NCI-H1092 (cell line): ENCODE measurements at places on chromosomes 7 and 10.

DNA sequence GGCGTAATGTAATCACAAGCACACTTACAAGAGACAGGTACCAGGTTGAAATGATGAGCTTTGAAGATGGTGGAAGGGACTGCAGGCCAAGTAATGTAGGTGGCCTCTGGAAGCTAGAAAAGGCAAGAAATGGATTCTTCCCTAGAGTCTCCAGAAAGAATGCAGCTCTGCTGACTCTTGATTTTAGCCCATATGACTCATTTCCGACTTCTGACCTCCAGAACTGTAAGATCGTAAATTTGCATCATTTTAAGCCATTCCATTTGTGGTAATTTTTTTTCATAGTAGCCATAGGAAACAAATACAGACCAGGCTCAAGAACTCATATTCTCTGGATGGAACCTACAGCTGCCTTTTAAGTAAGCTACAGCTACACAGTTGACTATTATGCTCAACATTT lies 315.5 kb downstream of the MAGI2 start:
- DNase-seq = no peak

DNA sequence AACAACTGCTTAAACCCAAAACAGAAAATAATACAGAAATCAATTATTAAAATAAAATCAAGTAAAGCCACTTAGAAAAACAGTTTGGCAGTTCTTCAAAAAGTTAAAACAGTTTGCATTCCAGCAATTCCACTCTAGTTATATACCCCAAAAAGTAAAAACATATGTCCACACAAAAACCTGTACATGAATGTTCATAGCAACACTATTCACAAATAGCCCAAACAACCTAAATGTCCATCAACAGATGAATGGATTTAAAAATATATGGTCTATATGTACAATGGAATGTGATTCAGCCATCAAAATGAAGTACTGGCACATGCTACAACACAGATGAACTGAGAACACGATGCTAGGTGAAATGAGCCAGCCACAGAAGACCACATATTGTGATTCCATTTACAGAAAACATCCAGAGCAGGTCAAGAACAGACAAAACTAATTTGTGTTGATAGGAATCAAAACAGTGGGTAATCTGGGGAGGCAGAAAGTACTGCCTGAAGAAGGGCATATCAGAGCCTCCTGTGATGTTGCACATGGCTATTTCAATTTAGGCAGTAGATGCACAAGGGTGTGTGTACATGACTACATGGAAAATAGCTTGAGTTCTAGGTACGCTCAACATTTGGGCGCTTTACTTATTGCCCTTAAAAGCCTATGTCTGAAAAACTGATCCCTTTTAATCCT lies 66.3 kb downstream of the CYTH3 start:
- DNase-seq = no peak

DNA sequence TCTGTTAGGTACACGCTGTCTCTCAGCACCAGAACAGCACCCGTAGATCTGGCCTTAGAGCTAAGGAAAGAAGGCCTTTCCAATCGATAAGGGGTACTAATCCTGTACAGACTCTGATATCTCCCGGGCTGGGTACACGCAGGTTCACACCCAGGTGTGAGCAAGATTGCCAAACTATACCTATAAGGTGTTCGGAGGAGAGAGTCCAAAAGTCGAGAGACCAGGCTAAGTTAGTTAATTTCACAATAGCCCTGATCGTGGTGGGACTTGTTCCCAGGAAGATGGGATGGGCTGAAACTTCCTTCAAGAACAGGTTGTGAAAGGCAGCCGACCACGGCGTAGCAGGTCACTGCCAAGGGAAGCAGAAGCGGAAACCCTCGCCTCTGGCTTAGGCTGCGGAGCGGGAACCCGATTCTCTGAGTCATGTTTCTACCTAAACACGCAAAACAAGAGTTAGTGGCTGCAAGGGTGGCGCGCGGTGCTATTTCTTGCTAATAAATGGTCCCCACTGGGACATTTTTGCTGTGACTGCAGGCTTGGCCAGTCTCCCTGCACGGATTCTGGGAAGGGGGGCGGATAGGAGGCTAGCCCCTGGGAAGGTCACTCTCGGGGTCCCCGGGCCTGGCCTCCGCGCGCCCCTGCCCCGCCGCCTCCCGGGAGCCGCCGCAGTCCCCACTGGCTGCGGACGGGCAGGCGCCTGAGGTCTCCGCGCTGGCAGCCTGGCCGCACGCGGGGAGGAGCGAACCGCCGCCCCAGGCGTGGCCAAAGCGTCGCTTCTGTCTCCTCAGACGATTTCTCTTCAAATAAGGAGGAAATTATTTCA lies 75.4 kb upstream of the PDSS1 start:
- no peak for DNase-seq

DNA sequence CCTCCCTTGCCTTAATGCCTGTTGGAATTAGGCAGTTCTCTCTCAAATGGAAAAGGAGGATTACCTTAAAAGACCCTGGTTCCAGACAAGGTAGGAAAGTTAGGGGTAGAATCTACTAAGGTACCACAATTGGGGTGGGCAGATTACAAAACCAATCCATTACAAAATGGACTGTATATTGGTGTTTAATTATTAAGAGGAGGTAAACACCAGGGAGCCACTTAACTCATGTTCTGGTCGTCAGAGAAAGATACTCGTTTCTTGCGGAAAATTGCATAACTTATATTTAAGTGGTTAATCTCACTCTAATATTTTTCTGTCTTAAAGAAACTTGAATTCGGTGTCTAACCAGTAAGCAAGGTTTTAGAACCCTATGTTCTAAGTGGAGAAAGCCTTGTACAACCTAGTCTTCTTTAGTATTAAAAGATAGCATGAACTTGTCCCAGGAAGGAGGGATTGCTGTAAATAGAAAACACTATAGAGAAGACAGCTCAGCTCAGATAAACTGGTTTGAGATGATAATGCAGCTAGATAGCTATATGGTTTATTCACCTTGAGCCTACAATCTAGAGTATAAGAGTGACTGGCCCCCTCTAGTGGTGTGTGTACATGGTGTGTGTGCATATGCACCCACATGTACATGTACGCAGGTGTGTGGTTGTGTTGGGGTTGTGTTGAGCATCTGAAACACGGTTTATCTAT lies 58.0 kb upstream of the STRIP2 start:
- DNase-seq = peak; percentile 4

GRCh38 chr10:125291836-125292235 lies 131.5 kb upstream of the CTBP2 start:
- no peak for DNase-seq

GRCh38 chr7:39688611-39689480 lies 65.5 kb downstream of the RALA start:
- DNase-seq = no peak

DNA sequence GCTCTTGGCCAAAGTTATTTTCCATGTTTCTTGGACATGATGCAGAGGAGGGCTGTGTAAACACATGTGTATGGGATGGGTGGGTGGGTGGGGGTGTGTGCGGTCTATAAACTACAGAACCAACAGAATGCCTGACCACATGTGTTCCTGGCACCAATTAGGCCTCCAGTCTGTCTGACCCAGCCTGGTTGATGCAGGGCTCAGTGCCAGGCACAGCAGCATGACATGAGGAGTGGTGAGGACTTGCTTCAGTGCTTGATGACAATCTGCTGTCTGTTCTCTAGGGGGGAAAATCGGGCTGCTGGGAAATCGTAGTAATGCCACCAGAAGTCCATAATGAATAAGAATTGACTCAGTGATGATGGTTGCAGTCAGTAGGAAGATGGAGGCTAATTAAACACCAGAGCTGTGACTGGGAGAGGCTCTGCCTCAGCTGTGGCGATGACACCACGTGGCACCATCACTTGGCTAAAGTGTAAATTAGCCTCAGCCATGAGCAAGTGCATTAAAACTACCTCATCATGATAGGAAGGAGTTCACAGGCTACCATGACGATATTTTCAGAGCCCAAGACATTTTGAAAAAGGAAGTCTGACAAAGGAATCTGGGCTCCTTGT lies 260.1 kb upstream of the PODXL start:
- no peak for DNase-seq

GRCh38 chr7:81676813-81677212 lies 93.0 kb downstream of the HGF start:
- DNase-seq = no peak

DNA sequence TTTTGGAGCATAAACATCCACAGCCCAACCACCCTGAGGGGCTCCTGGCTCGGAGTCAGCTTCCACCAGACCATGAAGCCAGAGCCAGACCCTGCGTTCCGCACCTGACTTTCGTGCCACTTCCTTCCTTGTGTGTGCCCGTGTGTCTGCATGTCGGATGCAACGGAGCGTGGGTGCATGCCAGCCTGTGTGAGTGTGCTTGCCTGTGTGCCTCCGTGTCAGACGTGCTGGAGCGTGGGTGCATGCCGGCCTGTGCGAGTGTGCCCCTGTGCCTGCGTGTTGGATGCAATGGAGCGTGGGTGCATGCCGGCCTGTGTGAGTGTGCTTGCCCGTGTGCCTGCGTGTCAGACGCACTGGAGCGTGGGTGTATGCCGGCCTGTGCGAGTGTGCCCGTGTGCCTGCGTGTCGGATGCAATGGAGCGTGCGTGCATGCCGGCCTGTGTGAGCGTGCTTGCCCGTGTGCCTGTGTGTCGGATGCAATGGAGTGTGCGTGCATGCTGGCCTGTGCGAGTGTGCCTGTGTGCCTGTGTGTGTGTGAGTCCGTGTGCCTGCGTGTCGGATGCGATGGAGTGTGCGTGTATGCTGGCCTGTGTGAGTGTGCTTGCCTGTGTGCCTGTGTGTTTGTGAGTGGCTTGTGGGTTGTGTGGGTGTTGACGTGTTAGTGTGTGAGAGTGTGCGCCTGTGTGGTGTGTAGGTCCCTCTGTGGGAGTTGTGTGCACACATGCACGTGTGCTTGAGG lies 28.1 kb upstream of the KNDC1 start:
- no peak for DNase-seq

DNA sequence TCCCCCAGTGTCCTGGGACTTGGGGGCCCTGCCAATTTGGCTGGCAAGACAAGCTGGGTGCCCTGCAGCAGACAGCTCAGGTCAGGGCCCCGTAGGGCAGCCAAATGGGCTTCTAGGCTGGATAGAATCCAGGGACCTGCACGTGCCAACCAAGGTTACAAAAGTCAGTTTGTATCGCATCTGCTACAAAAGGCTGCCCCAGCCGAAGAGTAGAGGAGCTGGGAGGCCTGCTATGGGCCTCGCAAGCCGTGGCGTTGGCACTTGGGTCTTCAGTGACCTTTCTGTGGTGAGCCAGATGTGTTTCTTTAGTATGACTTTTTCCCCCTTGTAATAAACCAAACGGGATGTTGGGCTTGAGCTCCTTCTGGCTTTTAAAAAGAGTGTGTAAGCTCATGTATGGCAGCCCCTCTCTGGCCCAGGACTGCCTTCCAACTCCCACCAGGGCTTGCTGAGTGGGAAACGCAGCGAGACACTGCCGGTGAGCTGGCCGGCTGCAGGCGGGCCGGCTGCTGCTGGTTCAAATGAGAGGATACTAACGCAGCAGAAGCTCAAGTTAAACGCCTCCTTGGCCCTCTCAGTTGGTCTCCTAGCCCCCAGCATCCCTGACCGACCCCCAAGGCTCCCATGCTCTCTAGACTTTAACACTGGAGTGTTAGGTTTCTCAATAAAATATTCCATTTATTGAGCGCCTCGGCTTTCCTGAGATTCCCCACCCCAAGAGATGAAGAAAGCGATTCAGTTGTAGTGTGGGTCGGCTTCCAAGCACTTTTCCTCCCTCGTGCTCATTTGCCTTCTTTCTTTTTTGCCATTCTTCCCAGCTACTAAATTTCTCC lies 3.1 kb upstream of the HOXA10 start:
- DNase-seq = no peak

DNA sequence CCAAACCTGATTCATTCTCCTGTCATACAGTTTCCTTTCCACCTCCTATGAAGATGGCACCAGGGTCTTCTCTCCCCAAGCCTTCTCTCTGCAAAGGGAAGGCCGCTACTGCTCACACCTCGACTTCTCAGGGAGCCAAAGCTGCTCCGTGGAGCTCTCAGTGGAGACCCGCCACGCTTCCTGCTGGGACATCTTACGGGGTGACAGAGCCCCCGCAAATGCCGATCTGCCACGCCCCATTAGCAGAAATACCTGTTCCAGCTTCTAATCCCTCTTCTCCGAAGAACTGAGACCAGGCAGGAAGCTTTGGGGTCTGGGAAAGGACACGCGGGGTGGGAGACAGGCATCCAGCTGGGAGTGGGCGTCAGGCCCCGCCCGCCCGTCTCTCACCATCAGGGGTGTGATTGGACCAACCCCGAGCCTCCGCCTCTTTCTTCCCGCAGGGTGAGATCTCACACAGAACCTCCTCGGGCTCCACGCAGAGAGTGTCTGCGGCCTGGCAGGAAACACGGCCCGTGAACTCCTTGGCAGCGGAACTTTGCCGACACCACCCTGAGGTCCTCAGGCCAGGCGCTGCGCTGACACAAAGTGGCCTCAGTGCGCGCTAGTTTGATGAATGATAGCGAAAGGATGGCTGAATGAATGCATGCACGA lies 12.0 kb upstream of the CALML5 start:
- DNase-seq = no peak

DNA sequence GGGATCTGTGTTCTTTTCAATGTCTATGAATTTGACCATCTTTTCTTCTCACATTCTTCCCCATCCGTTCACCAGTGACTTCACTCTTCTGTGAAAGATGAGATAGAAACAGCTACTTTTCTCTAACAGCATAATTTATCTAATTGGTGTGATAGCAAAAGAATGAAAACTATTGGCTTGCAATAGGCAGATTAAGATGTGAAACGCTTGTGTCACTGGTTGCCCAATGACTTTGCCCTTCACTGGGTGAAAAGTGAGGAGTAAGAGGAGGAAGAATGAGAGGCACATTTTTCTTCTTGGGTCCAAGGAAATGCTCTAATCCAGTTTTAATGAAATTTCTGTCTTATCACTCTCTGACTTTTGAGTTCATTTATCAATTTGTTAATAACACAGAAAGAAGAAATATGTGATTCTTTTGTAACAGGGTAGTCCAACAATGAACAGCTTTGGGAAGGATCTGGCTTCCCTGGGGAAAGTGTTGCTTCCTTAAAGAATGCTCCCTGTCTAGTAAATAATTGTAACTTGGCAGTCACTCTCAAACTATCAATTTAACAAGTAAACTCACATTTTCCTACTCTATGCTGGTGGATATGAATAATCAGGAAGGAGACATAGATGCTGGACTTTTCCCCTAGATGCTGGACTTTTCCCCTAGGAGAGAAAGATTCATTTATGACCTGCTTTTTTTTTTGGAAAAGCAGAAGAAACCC lies 35.1 kb downstream of the BET1 start:
- no peak for DNase-seq

DNA sequence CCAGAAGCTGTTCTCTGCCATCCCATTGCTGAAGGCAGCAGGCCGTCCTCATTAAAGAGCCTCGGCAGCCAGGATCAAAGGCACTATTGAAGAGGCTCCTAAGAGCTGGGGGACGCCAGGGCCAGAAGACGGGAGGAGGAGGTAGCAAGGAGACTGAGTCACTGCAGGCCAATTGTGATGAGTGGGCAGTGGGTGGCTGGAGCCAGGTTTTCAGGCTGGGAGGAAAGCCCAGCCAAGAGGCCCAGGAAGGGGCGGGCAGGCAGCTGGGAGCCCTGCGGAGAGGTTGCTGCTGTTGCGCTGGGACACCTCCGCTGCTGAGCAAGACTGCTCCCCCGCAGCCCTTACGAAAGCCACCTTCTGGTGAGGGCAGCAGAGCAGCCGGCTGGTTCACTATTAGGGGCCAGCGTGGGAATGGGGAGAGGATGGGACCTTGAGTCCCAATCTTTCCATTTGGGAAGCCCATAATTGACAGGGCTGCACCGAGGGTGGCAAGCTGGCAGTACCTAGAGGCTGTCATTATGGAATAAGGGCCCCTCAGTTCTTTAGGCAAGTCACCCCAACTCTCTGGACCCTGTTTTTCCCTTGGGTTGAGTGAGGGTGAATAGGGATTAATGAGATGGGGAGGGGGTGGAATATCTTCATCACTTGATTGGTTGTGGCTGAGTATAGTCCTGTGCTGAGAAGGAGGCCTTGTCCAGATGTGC lies 48.4 kb downstream of the UNC5B start:
- DNase-seq = no peak

- no peak for DNase-seq
These were observed 93.3 kb upstream of the AGBL3 start for GRCh38 chr7:134892963-134893362.
